ENCODE measurements at places on chromosomes 2 and 18. TPM values are rescaled to one million over a fixed set of nuclear protein-coding genes. Genes with fewer than 3 reads are reported as not detected.

The CERKL gene
- total RNA-seq = not detected

The PARD6G gene
- not detected for total RNA-seq

The BMP10 gene
- not detected for total RNA-seq

The RHOB gene
- total RNA-seq = 65.0 TPM

The IL36B gene
- total RNA-seq = not detected

The FAM237A gene
- total RNA-seq = not detected

The SERPINB2 gene
- 1.7 TPM for total RNA-seq

DNA sequence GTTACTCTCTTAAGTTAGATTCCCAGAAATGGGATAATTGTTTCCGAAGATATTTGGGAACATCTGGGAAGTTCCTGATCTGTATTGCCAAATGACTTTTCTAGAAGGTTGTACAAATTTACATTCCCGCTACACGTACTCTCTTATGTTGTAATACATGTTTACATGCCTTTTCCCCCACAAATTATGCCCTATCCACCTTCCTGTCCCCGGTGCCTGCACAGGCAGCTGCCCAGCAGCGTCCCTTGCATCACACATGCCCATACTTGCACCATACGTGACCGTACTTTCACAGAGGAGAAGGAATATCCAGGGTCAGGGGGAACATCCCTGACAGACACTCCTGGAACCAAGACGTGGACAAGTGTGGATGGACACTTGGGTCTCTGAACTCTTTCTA, 24.2 kb upstream of the KLF11 start:
- no peak for DNase-seq
- H3K27me3 ChIP-seq = no peaks in the 10 kb centered on the region
- H3K36me3 ChIP-seq = no peaks in the 10 kb centered on the region
- no peak overlapping the region for H3K27ac ChIP-seq
- H3K4me3 ChIP-seq = no peak overlapping the region

GRCh38 chr2:59957504-59957903, 596.0 kb downstream of the BCL11A start:
- H3K4me1 ChIP-seq = peaks cover 12% of the 10 kb centered on the region
- DNase-seq = no peak

- DNase-seq = no peak
- no peak overlapping the region for H3K27ac ChIP-seq
- no peaks in the 10 kb centered on the region for H3K4me1 ChIP-seq
- H3K4me3 ChIP-seq = no peak overlapping the region
- no peaks in the 10 kb centered on the region for H3K27me3 ChIP-seq
Measured at GRCh38 chr2:237427769-237428506, 14.0 kb upstream of the COL6A3 start.

DNA sequence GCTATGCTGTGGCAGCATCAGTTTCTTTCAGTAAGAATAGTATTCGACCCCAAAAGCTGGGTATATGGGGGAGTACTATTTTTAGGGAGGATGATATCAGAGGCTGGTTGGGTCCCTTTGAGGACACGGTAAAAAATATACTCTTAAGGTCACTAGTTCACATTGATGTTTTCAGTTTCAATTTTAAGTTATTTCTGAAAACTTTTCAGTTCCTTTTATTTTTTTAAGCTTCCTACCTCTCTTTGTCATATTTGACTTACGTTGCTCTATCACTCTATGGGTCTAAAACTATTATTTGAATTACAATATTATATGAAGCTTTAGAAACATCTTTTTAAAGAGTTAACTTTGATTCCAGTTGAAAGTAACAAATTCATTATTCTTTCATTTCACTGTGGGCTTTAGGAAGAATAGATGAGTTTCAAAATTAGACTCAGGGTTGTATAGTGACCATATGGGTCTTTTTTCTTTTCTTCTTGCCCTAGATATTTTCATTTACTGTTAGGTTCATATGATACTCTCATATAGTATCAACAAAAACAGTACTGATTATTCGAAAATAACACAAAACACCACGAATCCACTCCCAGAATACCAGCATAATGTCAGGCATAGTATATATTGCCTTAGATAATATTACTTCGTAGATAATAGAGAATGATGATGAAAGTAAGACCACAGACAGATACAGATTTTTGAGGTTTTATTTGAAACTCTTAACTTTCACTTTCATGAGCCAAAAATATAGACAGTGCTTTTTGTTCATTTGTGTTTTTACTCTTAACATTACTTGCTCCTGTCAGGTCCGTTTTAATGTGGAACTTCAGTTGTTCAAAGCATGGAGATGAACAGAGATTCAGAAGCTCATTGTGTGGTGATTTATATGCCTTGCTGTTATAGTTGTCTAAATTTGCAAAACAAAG, 9.8 kb downstream of the RMDN2 start:
- H3K36me3 ChIP-seq = no peaks in the 10 kb centered on the region
- H3K27me3 ChIP-seq = no peaks in the 10 kb centered on the region
- peak overlapping the region; percentile 82 for H3K27ac ChIP-seq
- H3K4me1 ChIP-seq = peaks cover 32% of the 10 kb centered on the region
- peak; percentile 53 for DNase-seq

GRCh38 chr2:224155371-224155770, 116.3 kb upstream of the SERPINE2 start:
- no peaks in the 10 kb centered on the region for H3K27me3 ChIP-seq
- no peaks in the 10 kb centered on the region for H3K36me3 ChIP-seq
- no peak overlapping the region for H3K4me3 ChIP-seq
- H3K4me1 ChIP-seq = no peaks in the 10 kb centered on the region
- H3K27ac ChIP-seq = no peak overlapping the region

DNA sequence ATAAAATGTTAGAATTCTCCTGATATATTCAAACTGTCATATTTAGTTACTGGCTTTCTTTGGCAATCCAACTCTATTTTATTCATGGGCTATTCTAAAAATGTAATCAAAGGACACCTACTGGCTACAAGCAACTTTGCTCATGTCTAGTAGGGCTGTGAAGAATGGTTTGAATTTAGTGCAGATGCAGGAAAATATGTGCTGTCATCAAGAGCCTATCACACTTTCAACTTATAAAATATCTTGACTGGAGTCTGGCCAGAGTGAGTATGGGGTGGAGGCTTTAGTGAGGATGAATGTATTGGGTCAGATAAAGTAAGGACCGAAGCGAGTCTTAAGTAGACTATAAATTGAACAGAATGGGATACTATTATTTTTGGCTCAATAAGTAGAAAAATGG, 343.4 kb upstream of the SPRED2 start:
- H3K27me3 ChIP-seq = peaks cover 2% of the 10 kb centered on the region
- H3K4me1 ChIP-seq = no peaks in the 10 kb centered on the region
- DNase-seq = no peak
- H3K27ac ChIP-seq = no peak overlapping the region
- H3K4me3 ChIP-seq = no peak overlapping the region

DNA sequence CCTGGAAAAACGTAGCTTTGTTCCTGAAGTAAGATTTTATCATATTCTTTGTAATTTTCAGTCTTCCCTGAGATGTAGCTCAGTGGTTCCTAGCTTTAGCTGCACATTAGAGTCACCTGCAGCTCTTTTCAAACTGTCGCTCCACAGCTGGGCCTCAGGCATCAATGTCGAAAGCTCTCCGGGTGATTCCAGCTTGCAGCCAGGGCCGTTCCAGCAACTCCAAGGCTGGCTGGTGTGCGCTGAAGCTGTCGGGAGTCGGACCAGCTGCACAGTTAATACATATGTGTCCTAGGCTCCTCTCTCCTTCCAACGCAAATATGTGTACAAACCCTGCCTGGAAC, 609 bp upstream of the ZNF2 start:
- no peak for DNase-seq
- no peaks in the 10 kb centered on the region for H3K36me3 ChIP-seq
- peaks cover 19% of the 10 kb centered on the region for H3K4me1 ChIP-seq
- no peaks in the 10 kb centered on the region for H3K27me3 ChIP-seq

GRCh38 chr18:45228796-45229388, 386.4 kb upstream of the SLC14A2 start:
- no peaks in the 10 kb centered on the region for H3K27me3 ChIP-seq
- H3K4me1 ChIP-seq = no peaks in the 10 kb centered on the region
- no peak overlapping the region for H3K4me3 ChIP-seq
- no peak for DNase-seq
- no peak overlapping the region for H3K27ac ChIP-seq

DNA sequence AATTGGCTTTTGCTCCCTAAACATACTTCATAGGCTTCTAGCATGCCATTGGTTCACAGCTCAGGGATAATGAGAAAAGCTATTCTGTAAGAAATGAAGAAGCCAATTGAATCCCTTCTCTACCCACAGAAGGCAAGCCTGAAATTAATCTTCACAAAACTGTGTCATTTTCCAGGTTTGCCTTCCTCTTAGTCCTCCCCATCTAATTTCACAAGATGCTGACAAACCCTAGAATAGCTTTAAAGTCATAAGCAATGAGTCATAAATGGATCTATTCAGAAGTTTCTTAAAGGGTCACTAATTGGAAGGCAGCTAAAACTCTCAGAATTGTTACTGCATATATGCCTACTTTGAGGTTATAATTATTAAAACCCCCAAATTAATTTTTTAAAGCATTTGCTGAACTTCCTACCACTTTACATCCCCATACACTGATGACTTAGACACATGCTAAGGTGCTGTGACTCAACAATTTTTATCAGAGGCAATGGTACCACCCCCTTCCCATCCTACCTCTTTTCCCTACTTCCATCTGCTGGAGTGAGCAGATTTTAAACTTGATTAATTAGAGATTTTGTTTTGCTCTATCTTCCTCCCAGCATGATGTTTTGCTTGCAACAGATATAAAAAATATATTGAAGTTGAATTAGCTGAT, 51.3 kb upstream of the NABP1 start:
- peaks cover 12% of the 10 kb centered on the region for H3K4me1 ChIP-seq
- no peak overlapping the region for H3K4me3 ChIP-seq
- H3K27ac ChIP-seq = no peak overlapping the region
- H3K36me3 ChIP-seq = no peaks in the 10 kb centered on the region
- H3K27me3 ChIP-seq = no peaks in the 10 kb centered on the region

DNA sequence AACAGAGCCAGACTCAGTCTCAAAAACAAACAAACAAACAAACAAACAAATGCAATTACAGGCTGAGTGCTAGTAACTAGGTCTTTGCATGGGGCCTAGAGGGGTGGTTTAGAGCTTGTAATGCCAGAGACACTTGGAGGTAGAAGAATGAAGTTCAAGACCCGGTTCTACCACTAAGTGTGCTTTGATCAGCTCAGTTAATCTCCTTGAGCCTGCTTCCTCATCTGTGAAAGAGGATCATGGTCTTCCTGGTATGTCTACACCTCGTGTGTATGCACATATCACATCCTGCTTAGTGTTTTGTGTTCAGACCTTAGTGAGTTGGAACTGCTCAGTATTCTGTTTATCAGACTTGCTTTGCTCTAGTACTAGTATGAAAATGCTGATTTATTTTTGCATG, 4.8 kb upstream of the ATP6V1C2 start:
- peaks cover 9% of the 10 kb centered on the region for H3K27me3 ChIP-seq
- H3K36me3 ChIP-seq = no peaks in the 10 kb centered on the region
- no peak overlapping the region for H3K27ac ChIP-seq
- H3K4me1 ChIP-seq = peaks cover 13% of the 10 kb centered on the region
- DNase-seq = no peak
- no peak overlapping the region for H3K4me3 ChIP-seq

DNA sequence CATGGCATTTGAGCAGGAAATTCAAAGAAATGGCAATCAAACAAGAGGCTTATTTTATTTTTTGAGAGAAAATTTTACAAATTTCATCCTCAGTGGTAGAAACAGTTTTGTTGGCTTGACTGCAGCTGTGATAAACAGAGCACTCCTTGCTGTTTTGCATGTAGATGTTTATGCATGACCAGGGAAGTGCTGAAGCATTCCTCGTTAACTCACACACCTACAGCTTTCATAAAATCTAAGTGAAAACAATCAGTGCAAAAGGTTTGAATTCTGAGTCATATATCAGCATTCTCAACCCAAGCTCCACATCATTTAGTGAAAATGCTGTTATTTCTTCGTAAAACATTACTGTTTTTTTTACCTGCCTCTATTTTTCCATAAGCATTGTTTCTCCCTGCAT, 146.6 kb upstream of the CCDC68 start:
- H3K27ac ChIP-seq = peak overlapping the region; percentile 66
- H3K27me3 ChIP-seq = no peaks in the 10 kb centered on the region
- peaks cover 25% of the 10 kb centered on the region for H3K4me1 ChIP-seq

DNA sequence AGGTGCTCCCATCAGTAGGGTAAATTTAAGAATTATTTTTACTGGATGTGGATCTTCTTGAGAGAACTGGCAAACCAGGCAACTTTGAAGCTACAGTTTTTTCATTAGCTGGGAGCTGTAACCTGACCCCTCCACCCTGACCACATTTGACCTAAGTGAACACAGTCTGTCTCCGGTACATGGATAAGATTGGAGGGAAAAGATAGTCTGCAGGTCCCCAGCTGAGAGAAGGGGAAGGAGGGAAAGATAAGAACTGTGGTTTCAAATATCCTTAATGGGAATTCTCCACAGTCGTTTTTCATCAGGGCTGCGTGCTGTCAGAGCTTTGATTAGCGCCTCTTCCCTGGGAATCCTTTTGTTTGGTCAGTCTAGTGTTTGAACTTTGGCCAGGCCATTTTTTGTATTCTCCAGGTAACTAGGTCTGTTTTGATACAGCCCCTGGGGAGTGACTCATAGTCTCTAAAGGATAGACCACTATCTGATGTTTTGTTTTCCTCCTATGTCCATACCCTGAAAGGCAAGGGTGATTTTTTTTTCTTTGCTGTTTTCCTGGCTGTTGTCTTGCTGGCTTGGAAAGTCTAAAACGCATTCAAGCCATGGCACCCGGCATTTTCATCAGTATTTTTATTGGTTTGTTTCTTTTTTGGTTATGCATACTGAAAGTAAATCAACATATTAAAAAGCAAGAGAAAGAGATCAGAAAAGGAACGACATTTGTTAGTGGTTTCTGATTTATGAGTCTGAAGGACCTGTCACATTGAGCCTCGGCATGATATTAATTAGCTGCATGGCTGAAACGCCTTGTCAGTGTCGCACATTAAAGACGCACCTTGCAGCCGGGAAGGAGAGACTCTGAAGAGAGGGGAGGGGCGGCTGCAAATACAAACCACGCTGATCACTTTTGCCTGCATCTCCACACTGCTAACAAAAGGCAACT, 183.4 kb upstream of the FN1 start:
- H3K27me3 ChIP-seq = no peaks in the 10 kb centered on the region
- no peaks in the 10 kb centered on the region for H3K4me1 ChIP-seq
- DNase-seq = no peak
- no peak overlapping the region for H3K27ac ChIP-seq
- no peaks in the 10 kb centered on the region for H3K36me3 ChIP-seq

- no peaks in the 10 kb centered on the region for H3K27me3 ChIP-seq
- no peak overlapping the region for H3K27ac ChIP-seq
- no peak for DNase-seq
- H3K4me1 ChIP-seq = no peaks in the 10 kb centered on the region
- no peak overlapping the region for H3K4me3 ChIP-seq
Measured at GRCh38 chr2:109180786-109181185, 51.8 kb downstream of the SH3RF3 start.

DNA sequence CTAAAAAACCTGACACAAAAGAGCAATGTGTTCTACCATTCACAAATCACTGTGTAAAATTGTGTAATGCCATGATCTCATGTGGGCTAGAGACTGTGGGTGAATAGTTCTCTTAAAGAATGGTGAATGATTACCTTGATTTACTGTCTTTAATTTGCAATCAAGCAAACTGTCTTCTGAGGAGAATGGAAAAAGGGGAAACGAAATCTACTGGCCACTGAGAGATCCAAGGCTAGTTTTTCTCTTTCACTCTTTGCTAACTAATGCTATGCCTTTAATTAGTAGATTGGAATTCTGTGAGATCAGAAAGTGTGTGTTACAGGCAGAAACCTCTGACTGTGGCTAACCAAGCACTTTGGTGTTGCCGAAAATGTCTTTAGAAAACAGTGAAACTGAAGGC, 422.7 kb downstream of the TGIF1 start:
- H3K4me3 ChIP-seq = no peak overlapping the region
- no peaks in the 10 kb centered on the region for H3K27me3 ChIP-seq
- no peaks in the 10 kb centered on the region for H3K36me3 ChIP-seq
- H3K4me1 ChIP-seq = no peaks in the 10 kb centered on the region
- H3K27ac ChIP-seq = no peak overlapping the region

Data from B cell (primary cell).